Activated CD4-positive, alpha-beta T cell treated with anti-CD3 and anti-CD28 coated beads for 48 hours (primary cell): ENCODE measurements at places on chromosomes 2 and 18.
A peak's percentile ranks its signal among the peaks of the same experiment; 100 is the strongest.

DNA sequence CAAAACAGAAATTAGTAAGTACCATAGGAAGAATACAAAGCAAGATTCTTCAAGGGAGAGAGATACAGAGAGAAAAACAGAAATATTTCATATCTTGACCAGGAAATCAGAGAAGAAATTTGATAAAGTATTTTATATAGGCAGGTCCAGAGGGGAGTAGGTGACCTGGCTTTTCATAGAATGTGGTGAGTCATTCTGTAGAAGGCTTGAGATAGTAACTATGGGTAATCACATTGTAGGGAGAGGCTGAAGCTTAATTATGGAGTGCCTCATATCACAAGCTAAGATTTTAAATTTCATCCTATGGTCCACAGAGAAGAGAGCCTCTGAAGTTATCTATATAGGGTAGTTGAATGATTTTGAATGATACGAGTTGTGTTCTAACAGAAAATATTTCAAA is 195.0 kb upstream of the CYRIA start:
- no peak for DNase-seq

DNA sequence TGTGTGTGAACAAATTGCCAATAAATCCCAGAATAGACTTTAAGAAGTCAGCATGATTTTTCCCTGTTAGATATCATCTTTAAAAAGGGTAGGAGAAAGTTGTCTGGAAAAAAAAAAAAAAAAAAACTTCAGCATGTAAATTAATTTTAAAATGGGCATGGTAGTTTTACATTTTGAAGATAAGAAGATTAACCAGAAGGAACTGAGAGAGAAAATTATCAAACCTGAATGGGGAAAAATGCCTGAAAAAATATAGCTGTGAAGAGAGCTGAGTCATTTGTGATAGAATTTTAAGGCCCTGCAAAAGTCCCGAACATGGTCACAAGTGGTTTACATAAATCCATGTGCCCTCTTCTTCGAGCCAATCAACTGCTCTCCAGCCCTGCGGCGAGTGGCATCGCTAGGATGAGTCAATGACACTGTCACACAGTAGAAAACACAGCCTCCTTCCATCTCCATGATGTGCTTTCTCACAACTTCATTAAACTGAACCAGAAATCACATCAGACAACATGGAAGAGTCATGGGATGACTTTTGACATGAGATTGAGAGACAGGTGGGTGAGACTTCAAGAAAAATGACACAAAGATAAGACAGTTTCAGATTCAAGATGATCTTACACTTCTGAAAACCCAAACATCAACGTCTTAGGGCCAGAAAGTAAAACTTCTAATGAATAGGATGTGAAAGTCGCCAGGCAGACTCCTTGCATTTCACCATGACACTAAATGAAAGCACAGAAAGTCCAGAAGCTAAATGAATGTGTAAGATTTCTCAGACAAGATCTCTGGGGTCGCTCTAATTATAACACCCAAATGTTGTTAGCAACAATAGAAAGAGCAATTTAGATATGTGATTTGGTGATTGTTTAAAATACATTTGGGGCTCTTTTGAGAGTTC is 273.0 kb upstream of the ID2 start:
- DNase-seq = peak; percentile 86

DNA sequence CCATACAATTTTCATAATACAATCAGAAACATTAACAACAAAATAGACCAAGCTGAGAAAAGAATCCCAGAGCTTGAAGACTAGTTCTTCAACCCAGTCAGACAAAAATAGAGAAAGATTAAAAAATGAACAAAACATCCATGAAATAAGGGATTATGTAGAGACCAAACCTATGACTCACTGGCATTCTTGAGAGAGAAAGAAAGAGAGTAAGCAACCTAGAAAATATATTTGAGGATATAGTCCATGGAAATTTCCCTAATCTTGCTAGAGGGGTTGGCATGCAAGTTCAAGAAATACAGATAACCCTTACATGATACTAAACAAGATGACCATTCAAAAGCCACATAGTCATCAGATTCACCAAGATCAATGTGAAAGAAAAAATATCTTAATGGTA is 281.7 kb downstream of the CCDC85A start:
- no peak for DNase-seq

- no peak for DNase-seq
These were observed 27.1 kb upstream of the ZC3H15 start for GRCh38 chr2:186459009-186459408.

DNA sequence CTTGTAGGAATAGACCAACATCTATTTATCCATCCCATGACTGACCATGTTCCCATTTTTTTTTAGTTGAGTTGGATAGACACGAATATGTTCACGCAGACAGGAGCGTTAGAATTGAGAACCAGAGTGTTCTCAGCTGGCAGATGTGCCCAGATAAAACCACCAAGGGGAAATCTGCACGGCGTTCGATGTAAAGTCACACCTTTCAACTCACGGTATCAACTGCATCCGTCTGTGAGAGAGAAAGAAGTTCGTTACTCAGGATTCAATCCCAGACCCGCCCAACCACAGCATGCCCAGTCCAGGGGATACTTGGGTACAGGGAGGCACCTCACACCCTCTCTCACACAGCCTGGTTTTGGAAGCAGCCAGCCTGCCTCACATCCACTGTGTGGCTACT is 26.1 kb downstream of the MAL start:
- DNase-seq = no peak

- no peak for DNase-seq
These were observed 1245.5 kb upstream of the FAM98A start for GRCh38 chr2:34844629-34845028.

DNA sequence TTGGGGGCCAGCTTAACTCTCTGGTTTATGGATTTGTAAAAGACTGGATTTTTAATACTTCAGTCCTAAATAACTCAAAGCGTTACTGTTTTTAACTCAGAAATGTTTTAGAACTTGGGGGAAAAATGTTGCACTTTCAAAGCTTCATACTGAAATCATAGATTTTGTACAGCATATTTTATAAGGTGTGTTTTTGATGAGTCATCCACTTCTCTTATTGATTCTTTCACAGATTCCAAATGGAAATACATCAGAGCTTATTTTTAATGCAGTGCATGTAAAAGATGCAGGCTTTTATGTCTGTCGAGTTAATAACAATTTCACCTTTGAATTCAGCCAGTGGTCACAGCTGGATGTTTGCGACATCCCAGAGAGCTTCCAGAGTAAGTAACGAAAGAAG is 28.9 kb downstream of the MALT1 start:
- no peak for DNase-seq

DNA sequence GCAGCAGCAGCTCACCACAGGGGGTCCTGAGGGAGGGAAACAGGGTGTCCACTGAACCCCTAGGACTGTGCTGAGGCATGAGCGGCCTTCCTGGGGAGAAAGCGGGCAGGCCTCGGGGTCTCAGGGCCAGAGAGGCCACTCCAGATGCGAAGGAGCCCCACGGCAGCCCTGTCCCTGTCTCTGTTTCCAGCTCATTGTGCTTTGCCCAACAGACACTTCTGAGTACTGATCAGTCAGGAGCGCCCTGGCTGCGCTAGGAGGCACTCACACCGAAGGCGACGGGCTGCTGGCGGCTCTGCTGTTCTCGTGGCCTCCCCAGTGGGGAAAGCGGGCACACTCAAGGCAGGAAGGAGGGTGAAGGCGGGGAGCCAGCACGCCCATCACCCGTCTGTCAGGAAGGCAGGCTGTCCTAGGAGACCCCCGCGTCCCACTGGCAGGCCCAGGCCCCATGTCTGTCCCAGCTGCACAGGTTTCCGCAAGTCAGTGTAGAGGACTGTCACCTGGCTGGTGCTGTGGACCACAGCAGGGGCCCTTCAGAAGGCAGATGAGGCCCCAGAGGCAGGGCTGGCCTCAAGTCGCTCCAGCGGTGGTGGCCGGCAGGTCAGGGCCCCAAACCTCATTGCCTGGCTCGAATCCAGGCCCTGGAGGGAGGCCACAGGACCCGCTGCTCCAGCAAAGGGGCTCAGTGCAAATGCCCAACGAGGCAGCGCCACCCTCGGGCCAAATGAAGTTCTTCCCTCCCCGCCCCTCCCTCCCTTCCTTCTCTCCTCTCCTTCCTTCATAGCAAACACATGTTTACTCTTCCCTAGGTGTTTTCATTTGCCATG is 6.8 kb downstream of the ESPNL start:
- DNase-seq = peak; percentile 27

DNA sequence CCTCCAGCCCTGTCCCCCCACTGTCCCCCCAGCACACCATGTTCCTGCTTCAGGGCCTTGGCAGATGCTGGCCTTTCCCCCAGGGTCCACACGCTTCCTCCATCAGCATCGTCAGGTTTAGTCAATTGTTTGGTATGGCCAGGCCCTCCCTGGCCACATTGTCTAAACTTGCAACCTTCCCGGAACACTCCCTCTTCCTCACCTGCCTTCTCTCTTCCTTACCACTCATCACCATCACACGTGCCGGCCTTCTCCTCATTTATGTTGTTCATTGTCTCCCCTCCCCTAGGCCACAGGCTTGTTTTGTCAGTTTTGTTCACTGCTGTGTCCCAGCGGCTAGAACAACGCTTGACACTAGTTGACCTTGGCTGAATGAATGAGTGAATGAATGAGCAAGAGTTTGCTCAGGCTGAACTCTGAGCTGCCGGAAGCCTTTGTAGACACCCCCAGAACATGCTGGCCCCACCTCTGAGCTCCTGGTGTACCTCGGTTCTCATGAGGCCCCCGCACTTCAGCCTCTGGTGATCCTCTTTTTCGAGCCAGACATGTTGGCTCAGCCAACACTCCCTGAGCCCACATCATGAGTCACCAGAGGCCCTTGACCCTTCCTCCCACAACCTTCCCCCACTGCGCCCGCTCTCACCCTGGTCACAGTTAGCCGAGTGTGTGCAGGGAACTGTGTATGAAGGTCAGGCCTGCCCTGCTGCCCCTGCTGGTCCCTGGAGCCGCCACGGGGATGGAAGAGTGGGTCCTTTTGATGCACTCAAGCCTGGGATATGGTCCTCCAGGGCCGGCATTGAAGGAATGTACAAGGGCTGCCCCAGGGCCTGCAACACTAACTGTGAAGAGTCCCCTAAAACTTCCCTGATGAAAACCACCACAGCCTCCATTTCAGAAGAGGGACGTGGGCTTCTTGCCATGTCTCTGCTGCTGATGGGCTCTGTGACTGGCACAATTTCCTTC is 57.5 kb downstream of the HS1BP3 start:
- no peak for DNase-seq
